Diencephalon (tissue), 1 donor: ENCODE measurements at places on chromosomes 6 and 20. TPM values are rescaled to one million over a fixed set of nuclear protein-coding genes. Genes with fewer than 3 reads are reported as not detected.

DDX27 gene
- 22.8 TPM for total RNA-seq

TBX18 gene
- total RNA-seq = 7.6 TPM

GJA1 gene
- 218 TPM for total RNA-seq

RAMACL gene
- total RNA-seq = 2.1 TPM

FAM217A gene
- total RNA-seq = not detected

FAM162B gene
- 2.8 TPM for total RNA-seq

PM20D2 gene
- total RNA-seq = 22.1 TPM

DPPA5 gene
- total RNA-seq = not detected

RAB44 gene
- total RNA-seq = not detected

SHLD1 gene
- 6.9 TPM for total RNA-seq

UBE3D gene
- total RNA-seq = 27.2 TPM

SYCP2L gene
- total RNA-seq = 6.9 TPM

KCNQ2 gene
- total RNA-seq = 188 TPM

IMPG1 gene
- total RNA-seq = not detected

TMEM74B gene
- total RNA-seq = 16.1 TPM

RSPH4A gene
- 16.1 TPM for total RNA-seq

HLA-DOB gene
- total RNA-seq = not detected

TNFRSF21 gene
- 45.2 TPM for total RNA-seq

PTGIS gene
- 11.1 TPM for total RNA-seq

EIF6 gene
- 56.1 TPM for total RNA-seq

OPN5 gene
- not detected for total RNA-seq

SCUBE3 gene
- total RNA-seq = 3.9 TPM

TREM2 gene
- 8.5 TPM for total RNA-seq

SCRT2 gene
- total RNA-seq = 0.92 TPM

TREM1 gene
- total RNA-seq = not detected

HLA-E gene
- total RNA-seq = 44.1 TPM

RIPOR2 gene
- 33.4 TPM for total RNA-seq

TBXT gene
- total RNA-seq = not detected

IRAK1BP1 gene
- 23.1 TPM for total RNA-seq

GJE1 gene
- not detected for total RNA-seq

EEF1A2 gene
- total RNA-seq = 313 TPM

SLC17A3 gene
- total RNA-seq = not detected
